ENCODE measurements at places on chromosomes 11 and 22.

GRCh38 chr11:12952094-12952493 lies 57.0 kb upstream of the RASSF10 start:
- no peak for DNase-seq

DNA sequence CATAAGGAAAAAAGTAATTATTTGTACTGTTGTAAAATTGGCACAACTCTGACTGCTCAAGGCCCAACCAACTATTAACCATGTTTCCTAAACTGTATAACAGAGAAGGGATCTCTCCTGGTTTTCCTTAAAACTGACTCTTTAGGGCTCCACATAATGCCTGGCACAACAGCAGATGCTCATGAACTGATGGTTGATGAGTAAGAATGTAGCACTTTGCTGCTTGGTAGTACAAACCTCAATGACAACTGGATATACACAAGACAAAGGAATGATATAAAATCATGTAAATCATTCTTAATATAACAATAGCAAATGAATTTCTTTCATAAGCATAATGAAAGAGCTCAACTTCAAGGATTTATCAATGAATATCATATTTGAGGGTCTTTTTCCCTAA lies 11.7 kb downstream of the MSANTD2 start:
- DNase-seq, result no peak

DNA sequence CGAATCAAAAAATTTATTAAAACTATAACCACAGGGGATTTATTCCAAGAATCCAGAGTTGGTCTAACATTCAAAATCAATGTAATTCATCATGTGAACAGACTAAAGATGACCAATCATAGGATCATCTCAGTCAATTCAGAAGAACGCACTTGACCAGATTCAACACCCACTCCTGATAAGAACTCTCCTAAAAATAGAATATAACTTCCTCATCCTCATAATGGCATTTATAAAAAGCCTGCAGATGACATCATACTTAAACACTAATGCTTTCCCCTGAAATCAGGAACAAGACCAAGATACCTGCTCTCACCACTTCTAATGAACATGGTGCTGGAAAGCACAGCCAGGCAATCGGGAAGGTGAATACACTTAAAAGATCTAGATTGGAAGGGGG lies 10.5 kb upstream of the MUC2 start:
- DNase-seq, result no peak

GRCh38 chr11:7417328-7417727 lies 68.0 kb upstream of the OLFML1 start:
- DNase-seq, result no peak

DNA sequence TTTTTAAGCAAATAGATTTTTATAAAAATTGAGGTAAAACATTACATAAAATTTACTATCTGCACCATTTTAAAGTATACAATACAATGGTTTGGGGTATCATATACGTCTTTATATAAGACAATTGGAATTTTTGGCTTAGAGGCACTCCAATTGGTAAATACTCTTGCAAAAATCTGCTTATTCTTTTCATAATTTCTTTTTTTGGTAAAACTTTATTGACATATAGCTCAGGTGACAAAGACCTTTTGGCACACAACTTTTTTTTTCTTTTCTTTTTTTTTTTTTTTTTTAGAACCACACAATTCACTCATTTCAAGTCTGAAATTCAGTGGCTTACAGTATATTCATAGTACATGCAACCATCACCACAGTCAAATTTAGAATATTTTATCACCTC lies 57.8 kb downstream of the ATG16L2 start:
- no peak for DNase-seq
